ENCODE measurements at places on chromosomes 16 and 17.

- DNase-seq = no peak
Observed at GRCh38 chr16:2973093-2973492, 3.9 kb downstream of the PAQR4 start.

GRCh38 chr16:4517812-4518680, 20.5 kb downstream of the CDIP1 start:
- no peak for DNase-seq

DNA sequence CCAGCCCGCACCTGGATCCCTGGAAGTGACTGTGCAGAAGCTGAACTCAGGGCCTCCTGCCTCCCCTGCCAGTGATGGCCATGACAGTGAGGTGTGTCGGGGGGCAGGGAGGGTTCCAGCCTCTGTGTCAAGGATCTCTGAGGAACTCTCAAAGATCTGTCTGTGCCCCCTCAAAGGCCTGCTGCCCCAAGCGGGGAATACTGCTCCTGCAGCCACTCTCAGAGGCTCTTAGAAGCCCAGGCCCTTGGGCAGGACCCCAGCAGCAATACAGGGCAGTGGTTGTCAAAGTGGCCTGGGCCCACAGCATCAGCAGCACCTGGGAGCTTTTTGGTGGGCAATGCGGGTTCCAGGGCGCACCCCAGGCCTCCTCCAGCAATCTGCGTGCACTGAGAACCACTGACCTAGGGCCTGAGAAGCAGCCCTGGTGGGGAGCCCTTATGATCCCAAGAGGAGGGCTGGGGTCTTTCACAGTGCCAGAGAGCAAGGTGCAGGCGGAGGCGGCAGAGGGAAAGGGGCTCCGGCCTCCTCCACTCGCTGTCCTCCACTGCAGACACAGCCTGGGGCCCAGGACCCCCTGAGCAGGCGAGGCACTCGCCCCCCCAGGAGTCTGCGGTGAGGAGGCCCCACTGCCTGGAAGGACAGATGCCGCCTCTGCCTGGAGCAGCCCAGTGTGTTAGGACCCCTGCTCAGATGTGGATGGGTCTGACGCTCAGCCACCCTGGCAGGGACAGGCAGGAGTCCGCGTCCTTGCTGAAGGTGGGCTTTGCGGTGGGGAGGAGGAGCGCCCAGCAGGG, 42.1 kb downstream of the ENGASE start:
- DNase-seq = no peak

- DNase-seq = no peak
Observed at GRCh38 chr16:78763821-78764440, 664.5 kb downstream of the WWOX start.

- DNase-seq = no peak
Observed at GRCh38 chr16:69225121-69225520, 38.2 kb downstream of the SNTB2 start.
